ENCODE measurements at places on chromosomes 5 and 9.

DNA sequence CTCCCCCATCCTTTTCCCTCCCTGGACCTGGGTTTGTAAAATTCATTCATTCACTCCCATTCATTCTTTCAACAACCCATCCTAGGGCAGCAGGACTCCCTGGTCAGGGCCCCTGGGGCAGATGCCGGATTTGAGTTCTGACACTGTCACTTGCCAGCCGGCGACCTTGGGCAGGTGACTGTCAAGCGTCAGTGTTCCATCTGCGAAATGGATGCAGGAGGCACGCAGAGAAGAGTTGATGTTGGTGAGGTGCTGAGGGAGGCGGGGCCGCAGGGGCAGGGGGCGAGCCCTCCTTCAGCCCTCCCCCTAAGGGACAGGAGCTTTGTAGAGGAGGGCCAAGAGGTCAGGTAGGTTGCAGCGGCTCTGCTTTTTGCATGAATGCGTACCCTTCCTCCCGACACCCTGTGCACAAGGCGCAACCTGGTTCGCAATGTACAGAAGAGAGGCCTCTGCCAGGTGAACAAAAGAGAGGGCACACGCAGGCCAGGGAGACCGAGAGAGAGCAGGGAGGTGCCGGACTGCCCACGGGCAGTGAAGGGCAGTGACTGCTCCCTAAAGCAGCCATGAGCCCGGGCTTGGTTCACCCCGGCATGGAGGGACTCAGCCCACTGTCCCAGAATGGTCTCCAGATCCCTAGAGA lies 128.1 kb downstream of the BARX1 start:
- no peak for DNase-seq

- DNase-seq: no peak
These were observed 14.6 kb downstream of the PAPPA start for GRCh38 chr9:116168231-116168630.

GRCh38 chr5:116806836-116807235 lies 232.2 kb upstream of the SEMA6A start:
- DNase-seq: no peak

DNA sequence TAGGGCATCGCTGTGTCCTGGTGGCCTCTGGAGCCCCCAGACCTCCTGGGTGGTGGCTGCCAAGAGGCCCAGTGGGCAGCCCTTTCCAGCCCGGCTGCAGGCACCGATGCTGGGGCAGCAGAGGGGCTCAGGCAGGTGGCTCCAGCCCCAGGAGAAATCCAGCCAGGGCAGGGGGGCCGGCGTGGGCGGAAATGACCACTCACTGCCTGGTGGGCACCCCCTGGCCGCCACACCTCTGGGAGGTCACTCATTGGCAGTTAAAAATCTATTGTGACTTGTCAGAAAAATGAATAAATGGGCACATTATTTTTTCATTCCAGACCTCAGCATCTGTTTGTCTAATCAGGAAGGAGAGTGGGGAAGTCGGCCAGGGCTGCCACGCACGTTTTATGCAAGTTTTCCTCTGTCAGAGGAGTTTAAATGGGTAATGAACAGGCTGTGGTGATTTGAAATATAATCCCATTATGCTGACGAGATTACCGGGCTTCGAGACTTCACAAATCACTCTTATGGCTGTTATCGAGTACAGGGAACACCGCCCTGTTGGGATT lies 171.9 kb downstream of the GAPVD1 start:
- DNase-seq: no peak

DNA sequence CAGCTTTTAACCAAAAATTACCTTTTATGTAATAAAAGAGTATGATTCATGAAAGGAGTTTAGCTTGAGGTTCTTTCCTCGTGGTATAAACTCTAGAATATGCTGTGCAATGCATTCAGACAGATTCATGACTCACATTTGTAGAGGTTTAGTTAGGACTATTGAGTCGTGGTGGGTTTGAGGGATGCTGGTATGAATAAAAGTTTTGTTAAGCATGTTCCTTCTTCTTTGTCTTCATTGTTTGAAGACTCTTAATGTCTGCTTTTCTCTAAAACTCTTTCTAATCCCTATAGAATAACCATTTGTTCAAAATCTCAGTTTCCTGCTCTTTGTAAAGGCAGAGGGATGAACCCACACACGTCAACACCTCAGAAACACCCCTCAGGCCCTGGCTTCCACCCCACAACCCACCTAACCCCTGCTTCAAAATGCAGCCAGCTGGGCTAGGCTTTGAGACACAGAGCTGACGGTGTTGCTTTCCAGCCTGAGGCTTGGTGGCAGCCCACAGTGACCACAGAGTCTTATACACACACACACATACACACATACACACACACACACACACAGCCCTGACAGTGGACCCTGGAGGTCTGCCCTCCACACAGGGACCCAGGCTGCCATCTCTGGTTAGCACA lies 69.0 kb upstream of the IRX1 start:
- no peak for DNase-seq

- DNase-seq: no peak
These were observed 2.0 kb downstream of the S100Z start for GRCh38 chr5:76851728-76852369.

DNA sequence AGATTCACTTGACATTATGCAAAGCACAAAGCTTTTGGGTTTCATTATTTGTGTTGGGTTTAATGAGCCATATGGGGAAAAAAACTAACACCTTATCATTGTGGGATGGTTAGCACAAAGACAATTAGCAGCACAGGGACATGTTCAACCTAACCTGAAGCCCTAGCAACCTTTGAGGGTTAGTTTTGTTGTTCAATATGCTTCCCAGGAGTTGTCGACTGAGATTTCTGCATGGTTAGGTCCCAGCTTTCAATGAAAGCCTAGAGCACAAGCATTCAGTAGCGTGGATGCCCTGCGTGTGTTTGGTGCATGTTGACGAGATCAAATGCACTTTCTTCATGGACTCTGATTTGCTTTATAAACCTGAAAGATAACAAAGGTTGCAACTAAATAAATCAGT lies 565.2 kb upstream of the TLE4 start:
- DNase-seq: no peak

DNA sequence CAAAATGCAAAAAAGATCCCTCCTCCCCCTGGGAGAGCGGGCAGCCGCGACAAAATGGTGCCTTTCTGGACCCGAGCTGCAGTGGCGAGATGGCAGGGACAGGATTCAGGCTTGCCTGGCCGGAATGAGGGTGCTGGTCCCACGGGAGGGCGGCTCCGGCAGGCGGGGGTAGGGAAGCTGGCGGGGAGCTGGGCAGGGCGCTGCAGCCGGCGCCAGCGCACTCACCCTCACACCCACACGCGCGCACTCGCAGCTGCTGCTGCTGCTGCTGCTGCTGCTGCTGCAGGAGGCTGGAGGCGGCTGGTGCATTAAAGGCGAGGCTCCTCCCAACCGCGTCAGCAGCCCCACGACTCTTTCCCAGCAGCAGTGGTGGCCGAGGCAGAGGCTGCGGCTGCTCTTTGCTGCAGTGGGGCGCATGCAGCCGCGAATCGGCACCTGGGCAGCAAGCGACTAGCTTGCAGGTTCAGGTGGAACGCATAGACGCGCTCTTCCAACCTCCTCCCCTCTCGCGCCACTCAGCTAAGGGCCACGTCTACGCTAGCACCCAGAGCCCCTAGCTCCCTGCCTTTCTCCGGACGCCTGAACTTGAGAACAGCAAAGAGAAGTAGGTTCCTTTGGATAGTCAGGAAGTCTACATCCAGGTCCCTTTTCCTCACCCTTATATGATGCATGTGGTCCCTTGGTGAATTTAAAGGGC lies at the start of gene PPP2R2B:
Gene PPP2R2B (minus strand): TSS at position 282 of the 697 bp plus-strand sequence.
- DNase-seq: no peak

GRCh38 chr9:136886610-136887597 lies 588 bp downstream of the TRAF2 start:
- DNase-seq: no peak

DNA sequence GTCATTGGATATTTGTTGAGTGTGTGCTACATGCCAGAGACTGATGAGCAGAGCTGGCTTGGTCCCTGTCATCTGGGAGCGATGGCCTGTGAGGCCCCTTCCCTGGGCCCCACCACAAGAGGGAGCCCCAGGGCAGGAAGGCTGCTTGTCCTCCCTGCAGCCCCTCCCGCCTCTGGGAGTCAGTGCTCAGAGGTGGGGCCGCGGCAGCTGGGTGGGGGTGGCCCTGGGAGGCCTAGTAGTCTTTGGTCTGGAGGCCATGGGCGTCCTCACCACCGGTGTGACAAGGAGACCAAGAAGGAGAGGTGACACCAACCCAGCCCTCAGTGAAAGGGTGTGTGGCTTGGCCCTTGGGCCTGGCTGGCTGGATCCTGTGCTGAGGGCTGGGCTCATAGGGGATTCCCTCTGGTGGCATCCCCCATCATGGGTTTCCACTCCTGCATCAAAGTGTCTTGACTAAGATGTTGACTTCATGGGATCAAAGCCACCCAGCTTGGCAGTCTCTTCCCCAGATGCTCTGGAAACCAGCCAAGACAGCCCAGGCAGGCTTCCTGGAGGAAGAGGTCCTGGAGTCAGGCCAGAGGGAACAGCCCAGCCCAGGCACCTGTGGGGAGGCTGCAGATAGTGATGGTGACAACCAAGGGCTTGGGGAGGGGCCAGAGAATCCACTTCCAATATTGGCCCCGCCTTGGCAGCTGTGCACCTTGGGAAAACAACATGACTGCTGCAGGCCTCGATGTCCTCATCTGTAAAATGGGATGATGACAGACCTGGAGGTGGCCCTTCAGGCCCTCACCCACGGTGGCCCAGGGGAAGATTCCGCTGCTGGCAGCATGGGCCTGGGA lies 166.7 kb downstream of the GAPVD1 start:
- no peak for DNase-seq

DNA sequence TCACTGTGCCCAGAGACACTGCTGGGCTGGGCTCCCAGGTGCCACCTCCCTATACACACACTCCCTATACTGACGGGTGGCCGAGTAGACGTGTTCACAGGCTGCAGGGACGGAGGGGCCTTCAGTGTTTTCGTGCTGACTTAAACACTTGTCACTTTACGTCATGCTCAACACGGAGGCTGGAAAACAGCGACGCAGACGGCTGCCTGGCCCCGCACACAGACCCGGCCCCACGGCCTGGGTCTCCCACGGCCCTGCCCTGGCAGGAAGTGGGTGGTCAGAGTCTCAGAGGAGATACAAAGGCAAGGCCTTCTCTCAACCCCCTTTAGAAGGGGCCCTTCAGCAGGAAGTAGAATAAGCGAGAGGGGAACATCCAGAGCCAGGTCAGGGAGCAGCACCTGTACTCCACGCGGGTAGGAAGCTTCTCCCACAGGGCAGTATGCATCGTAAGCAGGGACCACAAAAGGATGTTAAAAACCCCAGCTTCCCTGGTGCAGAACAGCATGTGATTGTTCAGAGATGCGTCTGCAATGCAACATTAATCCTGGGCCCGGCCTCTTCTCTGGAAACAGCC lies 11.9 kb upstream of the TBC1D9B start:
- no peak for DNase-seq

DNA sequence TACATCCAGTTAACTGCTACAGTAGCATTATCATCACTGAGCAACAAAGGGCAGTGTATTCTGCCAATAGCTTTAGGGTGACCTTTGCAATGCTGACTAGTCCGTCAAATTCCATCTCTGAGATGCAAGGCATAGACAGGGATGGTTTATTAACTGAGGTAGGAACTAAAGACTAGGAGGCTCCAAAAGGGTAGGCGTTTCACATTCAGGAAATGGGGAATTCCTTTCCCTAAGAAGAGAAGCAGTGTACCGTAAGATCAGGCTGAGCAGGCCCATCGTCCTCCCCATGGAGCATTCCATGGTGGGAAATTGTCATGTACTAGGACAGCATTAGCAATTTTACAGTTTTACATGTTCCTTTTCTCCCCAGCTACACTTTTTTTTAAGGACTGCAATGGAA lies 157.7 kb downstream of the BNC2 start:
- no peak for DNase-seq

- DNase-seq: no peak
These were observed 17.2 kb upstream of the TENT2 start for GRCh38 chr5:79595086-79595485.

DNA sequence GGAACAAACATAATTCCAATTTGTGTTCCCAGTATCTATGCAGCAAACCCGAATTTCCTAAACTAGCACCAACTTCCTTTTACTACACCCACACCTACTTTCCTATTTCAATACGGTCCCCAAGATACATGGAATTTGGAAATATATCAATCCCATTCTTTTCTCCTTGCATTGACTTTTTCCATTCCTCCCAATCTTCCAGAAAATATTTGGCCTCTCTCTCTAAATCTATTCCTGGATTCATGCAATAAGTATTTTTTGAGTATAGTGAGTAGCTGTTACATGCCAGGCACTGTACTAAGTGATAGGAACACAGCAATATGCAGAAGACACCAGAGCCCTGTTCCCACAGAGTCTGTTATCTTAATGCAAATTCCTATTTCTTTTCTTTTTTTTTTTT lies 216.2 kb upstream of the PIK3R1 start:
- no peak for DNase-seq

DNA sequence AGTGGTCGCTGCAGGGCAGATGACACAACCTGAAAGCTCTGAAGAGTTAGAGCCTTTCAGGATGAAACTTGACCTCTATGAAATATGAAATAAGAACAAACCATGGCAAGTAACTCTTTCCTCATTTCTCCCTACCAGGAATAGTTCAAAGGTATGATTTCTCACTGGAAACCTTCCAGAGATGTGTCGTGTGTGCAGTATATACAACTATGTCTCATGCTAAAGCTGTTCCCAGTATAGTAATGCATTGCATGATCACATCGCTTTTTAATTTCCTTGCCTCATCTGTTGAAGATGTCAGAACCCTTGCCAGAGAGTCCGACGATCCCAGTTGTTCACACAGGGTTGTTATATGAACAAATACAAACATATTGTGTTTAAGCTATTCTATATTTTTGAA lies 45.8 kb upstream of the RGMB start:
- DNase-seq: no peak

DNA sequence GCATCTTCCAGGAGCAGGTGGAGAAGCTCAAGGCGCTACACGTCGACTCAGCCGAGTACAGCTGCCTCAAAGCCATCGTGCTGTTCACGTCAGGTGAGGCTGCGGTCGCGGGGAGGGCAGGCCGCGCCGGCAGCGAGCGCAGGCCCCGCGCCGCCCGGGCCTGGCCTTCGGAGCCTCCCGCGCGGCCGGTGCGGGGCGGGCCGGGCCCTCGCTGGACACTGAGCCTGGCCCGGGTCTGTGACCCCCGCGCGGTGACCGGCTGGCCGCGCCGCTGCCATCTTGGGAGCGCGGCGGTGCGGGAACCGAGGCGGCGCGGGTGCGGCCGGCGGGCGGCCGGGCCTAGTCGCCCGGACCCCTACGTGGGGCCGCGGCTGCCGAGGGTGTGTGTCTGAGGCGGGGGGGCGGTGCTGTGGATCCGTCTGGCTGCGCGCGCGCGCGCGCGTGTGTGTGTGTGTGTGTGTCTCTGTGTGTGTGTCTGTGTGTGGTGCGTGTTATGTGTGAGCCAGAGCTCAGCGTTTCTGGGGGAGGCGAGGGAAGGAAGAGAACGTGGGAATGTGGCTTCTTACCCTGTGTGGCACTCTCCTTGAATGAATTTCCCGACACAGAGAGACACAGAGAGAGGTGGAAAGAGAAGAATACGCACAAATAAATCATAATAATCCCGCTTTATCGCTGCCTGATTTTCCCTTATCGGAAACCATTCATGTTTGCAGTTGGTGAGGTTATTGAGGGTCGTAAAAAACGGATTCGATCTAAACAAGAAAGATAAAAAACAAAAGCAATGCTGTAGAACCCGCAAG lies 5.5 kb downstream of the NR2F1 start:
- no peak for DNase-seq

- DNase-seq: no peak
These were observed 51.7 kb downstream of the SHB start for GRCh38 chr9:38017149-38017884.
